ENCODE measurements at places on chromosomes 7 and 10.

- no peak for DNase-seq
These were observed 85.3 kb downstream of the ZNF33B start for GRCh38 chr10:42553064-42553407.

DNA sequence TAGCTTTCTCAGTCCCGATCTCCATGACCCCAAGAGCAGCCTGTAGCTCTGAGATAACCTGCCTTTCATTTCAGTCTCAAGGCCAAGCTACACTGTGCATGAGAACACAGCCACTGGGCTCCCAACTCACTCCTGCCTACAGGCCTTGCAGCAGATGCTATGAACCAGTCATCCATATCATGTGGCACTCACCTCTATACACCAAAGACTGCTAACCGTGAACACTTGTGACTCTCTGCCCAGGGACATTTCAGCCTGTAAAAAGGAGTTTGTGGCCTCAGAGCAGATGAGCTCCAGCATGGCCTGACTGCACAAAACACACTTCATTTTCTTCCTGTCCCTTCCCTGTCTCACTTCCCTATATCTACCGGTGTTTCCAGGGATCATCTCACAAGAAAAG lies 56.9 kb upstream of the NPY start:
- DNase-seq, result peak; percentile 16

DNA sequence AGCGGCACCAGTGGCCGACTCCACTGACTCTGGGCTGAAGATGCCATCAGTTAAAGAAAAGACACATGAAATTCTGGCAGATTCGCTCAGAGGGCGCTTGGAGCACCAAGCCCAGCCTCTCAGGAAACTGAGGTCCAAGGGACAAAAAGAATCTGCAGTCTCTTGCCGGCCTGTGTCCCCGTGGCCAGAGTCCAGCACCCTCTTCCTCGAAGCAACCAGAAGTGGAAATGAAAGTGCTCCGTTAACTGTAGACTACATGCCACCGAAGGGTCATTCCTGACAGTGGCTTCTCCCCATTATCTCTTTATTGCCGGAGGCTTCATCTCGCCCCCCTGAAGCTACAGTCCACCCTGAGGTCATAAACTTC lies 1.0 kb upstream of the CHST15 start:
- no peak for DNase-seq

- DNase-seq, result peak; percentile 38
These were observed 1.1 kb downstream of the P4HA1 start for GRCh38 chr10:73095481-73096021.

GRCh38 chr7:48380921-48381320 lies 209.7 kb downstream of the ABCA13 start:
- no peak for DNase-seq

DNA sequence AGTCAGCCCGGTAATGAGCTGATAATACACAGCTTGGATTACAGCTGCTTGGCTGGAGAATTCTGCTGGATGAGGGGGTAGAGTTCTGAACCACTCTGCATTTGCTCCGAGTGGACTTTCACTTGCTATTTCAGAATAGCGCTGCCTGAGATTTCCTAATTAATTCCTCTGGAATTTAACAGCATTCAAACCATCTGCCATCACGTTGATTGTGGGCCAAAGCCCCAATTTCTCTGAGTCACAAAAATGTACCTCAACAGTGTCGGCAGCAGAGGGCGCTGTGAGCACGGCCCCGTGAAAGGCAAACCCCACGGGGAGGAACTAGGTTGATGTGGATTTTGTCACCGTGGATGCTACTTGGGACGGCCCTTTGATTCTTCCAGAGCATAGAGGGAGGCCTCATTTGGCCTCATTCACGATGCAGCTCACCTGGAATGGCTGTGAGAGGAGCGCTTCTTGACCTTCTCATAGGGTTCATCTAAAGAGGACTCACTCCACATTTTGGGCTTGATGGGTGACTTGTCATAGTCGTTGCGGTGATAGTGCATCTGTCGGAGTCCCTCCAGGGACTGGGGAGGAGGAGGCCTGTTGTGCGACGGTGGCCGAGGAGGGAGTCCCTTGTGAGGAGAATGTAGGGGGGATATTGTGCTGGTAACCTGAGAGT lies 73.3 kb downstream of the PRPF18 start:
- DNase-seq, result peak; percentile 78

DNA sequence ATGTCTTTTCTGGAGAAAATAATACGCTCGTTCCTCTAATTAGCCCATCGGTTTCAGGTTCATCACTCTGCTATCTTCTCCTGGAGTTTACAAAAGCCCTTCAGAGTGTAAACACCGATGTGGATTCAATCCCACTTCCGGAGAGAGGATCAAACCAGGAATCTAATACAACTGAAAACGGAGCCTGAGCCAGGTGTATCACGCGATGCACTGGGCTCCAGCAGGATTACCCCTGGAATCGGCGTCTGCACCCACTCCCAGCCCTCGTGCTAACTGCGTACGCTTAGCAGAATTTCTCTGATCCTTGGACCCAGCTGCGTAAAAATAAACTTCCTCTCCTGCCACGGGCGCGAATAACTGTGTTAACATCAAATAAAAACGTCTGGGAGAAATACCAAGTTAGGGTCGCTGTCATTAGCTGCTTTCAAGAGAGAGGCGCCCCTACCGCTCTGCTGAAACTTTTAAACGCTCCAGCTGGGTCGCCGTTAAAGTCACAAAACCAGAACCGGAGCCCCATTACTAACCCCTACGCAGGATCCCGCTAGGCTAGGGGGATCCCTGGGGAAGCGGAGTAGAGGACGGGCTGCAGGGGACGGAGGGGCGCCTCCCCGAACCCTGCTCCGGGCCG lies 502 bp downstream of the ZNF3 start:
- no peak for DNase-seq

GRCh38 chr7:66629222-66630062 lies 761 bp downstream of the KCTD7 start:
- DNase-seq, result no peak

GRCh38 chr10:69802424-69803161 lies 887 bp downstream of the COL13A1 start:
- peak; percentile 2 for DNase-seq

DNA sequence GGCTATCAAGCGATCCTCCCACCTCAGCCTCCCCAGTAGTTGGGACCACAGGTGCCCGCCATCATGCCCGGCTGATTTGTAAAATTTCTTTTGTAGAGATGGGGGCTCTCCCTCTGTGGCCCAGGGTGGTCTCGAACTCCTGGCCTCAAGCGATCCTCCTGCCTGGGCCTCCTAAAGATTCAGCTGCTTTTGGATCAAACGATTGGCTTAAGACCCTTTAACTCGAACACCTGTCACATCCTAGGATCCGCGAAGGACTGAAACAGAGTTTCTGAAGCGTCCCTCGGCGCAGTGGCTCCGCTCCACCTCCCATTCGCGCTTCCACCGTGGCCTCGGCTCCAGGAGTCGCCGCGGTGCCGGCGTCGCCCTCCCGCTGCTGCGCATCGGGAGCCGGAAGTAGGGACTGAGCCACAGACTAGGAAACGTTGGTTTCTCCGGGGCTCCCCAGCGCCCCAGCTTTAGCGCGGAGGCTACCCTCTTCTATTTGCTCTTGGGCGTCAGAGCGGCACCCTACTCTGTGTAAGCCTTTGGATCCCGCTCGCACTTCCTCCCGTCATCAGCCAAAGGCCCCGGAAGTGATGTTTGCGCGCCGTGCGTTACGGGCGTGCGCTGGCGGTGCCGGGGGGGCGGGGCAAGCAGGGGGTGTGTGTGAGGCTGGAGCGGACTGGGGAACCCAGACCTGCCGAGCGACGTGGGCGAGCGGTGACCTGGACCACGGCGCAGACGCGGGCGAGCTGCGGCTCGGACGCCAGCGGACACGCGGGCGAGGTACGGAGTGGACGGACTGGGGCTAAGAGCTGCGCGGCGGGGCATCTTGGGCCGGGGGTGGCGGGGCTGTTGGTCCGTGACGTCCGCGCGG lies 53.0 kb downstream of the KCTD7 start:
- peak; percentile 78 for DNase-seq

- DNase-seq, result no peak
These were observed 11.0 kb downstream of the TWIST1 start for GRCh38 chr7:19106241-19107080.

GRCh38 chr7:18345641-18346234 lies 149.8 kb upstream of the HDAC9 start:
- peak; percentile 45 for DNase-seq

GRCh38 chr7:80499350-80499953 lies 12.4 kb downstream of the GNAT3 start:
- no peak for DNase-seq

DNA sequence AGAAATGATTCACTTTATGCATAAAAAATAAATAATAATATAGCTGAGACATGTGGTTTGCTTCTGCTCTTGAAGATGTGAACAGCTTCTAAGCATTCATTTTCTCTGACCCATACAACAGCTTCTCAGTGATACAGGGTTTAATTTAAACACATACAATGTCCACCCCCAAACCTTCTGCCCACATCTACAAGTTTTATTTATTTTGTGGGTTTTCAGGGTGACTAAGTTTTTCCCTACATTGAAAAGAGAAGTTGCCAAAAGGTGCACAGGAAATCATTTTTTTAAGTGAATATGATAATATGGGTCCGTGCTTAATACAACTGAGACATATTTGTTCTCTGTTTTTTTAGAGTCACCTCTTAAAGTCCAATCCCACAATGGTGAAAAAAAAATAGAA lies 17.2 kb downstream of the INHBA start:
- no peak for DNase-seq

DNA sequence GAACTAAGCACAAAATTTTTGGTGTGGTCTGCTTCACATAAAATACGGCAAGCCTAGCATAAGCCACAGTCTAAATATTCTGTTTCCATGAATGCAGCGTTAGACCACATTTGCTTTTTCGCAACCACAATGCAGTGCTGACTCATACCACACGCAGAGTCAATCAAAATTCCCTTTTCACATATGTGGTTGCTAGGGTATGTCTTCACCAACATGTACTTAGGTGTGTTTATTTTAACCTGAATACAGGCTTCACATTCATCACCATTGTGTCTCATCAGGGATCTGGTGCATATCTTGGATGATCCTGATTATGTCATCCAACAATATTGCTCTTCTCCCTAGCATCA lies 90.8 kb downstream of the CHN2 start:
- no peak for DNase-seq

GRCh38 chr7:20269726-20270125 lies 52.5 kb upstream of the MACC1 start:
- DNase-seq, result no peak

DNA sequence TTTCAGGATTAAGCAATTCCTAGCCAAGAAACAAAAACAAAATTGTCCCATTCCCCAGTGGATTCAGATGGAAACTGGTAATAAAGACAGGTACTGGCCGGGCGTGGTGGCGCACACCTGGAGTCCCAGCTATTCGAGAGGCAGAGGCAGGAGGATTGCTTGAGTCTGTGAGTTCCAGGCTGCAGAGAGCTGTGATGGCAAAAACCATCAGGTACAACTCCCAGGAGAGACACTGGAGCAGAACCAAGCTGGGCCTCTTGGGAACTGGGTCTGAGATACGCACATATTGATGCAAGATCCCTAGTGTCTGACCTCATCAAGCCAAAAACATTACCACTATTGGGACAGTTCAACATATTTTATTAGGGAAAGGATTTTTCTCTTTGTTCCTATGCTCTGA lies 84.0 kb upstream of the ANLN start:
- no peak for DNase-seq

- no peak for DNase-seq
These were observed 54.1 kb upstream of the AKR1C1 start for GRCh38 chr10:4909118-4909517.

DNA sequence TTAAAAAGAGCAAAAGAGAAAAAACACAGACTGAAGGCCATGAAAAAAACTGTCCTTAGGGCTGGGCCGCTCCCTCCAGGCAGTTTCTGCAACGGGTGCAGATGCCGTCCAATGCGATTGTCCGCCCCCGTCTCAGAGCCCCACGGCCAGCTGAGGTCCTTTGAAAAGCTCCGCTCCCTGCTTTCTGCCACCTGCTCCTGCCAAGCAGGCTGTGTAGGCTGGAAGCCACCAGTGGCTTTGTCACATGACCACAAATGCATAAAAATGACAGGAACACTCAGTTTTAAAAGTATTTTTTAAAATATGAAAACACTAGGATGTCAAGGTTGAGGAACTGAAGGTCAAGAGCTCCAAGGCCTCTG lies 71.7 kb downstream of the AMZ1 start:
- no peak for DNase-seq

GRCh38 chr7:38220452-38220851 lies 42.4 kb downstream of the STARD3NL start:
- DNase-seq, result no peak

DNA sequence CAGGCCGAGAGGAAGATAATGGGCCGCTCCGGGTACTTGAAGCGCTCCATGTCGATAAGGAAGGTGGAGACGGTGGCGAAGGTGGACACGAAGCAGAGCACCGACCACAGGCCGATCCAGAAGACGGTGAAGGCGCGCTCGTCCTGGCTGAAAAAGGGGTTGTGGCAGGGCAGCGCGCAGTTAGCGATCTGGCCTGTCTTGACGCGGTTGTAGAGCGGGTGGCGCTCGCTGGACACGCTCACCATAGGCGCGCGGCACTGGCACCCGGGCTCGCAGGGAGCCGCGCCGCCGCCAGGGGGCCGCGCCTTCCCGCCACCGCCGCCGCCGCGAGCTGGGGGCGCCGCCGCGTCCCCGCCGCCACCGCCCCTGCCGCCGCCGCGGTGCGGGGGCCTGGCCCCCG lies 1.6 kb downstream of the FZD8 start:
- peak; percentile 22 for DNase-seq

GRCh38 chr7:135942614-135943013 lies 34.5 kb downstream of the MTPN start:
- DNase-seq, result no peak

DNA sequence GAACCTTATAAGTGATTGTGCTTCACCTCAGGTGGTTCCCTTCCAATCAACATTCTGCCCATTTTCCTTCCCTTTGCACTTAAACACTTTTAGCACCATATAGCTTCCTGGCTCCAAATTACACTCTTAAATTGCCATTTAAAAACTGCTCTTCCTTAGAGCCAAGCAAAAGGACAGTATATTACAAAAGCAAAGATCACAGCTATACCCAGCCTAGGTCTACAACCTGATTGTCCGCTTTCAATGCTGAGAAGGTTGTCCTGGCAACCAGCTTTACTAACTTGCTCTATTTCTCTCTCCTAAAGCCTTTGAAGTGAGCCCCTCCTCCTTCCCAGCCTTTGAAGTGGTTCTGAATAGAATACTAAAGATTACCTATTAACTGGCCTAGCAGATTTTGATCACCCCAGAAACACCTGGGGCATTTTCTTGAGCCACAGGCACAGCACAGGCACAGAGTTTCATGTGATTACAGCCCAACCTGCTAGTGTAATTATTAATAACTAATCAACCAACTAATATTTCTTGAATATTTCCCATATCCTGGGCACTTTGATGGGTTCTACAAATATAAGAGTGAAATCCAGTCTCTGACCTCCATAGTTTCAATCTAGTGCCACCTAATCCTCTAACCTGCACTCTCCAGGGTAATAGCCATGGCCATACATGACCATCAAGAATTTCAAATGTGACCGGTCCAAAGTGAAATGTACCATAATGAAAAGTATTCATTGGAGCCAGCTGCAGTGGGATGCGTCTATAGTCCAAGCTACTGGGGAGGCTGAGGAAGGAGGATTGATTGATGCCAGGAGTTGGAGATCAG lies 63.6 kb upstream of the TRIM24 start:
- DNase-seq, result no peak

- no peak for DNase-seq
These were observed 135.6 kb downstream of the ATE1 start for GRCh38 chr10:121792198-121792597.

- DNase-seq, result no peak
These were observed at the start of gene IKZF1 for GRCh38 chr7:50304129-50304910. IKZF1 (plus strand) TSS chr7:50304716; CDS start chr7:50319062, 14,346 bp downstream.
